Myocyte (in vitro differentiated cells): ENCODE measurements at places on chromosomes 11 and 22. TPM values are rescaled to one million over a fixed set of nuclear protein-coding genes. Genes with fewer than 3 reads are reported as not detected.

The FANCF gene
- 4.2 and 5.6 TPM in 2 replicates for total RNA-seq

The OR10A2 gene
- total RNA-seq: not detected in 2 replicates

The IL17REL gene
- not detected in 2 replicates for total RNA-seq

The EFCAB6 gene
- 2.7 and 4.6 TPM in 2 replicates for total RNA-seq

The SAA2 gene
- not detected in 2 replicates for total RNA-seq

The THY1 gene
- total RNA-seq: 107 and 112 TPM in 2 replicates

The EMID1 gene
- total RNA-seq: 2.3 and 4.0 TPM in 2 replicates

The HBD gene
- not detected in 2 replicates for total RNA-seq

The SIK2 gene
- 12.8 and 13.3 TPM in 2 replicates for total RNA-seq

The BCO2 gene
- total RNA-seq: 0.80 and 0.99 TPM in 2 replicates
